ENCODE measurements at places on chromosomes 6 and 20.

DNA sequence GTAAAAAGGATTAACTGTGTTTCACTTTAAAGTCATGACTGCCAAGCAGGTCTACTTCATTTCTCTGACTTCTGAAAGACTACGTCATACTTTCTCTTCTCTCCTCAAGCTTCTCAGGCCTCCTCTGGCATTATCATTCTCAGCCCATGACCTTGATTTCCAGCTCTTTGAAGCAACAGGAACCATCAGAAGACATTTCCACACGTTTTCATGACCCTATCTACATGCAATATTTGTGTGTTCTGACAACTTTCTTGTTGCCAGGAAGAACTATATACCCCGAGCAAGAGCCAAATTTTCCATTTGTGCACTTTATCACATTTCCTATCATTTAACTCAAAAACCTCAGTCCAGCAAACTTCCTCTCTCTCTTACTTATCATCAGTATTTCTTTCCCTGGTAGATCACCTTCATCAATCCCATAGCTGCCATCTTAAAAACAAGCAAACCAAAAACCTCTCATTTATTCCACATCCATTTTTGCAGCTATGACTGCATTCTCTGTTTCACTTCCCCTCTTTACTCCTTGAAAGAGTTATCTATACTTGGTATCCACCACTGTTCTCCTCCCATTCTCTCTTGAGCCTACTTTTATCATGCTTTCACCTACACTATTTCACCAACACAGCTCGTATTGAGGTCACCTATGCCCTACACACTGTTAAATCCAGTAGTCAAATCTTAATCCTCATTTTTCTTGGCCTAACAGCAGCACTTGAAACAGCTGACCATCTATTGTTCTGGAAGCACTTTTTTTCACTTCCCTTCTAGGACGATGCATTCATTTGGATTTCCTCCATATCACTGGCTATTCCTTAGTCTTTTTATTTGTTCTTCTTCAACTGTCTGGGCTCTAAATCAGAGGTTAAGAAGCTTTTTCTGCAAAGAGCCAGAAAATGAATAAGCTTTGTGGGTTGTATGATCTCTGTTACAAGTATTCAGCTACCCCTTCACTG, 47.1 kb downstream of the STX7 start:
- no peak for DNase-seq

DNA sequence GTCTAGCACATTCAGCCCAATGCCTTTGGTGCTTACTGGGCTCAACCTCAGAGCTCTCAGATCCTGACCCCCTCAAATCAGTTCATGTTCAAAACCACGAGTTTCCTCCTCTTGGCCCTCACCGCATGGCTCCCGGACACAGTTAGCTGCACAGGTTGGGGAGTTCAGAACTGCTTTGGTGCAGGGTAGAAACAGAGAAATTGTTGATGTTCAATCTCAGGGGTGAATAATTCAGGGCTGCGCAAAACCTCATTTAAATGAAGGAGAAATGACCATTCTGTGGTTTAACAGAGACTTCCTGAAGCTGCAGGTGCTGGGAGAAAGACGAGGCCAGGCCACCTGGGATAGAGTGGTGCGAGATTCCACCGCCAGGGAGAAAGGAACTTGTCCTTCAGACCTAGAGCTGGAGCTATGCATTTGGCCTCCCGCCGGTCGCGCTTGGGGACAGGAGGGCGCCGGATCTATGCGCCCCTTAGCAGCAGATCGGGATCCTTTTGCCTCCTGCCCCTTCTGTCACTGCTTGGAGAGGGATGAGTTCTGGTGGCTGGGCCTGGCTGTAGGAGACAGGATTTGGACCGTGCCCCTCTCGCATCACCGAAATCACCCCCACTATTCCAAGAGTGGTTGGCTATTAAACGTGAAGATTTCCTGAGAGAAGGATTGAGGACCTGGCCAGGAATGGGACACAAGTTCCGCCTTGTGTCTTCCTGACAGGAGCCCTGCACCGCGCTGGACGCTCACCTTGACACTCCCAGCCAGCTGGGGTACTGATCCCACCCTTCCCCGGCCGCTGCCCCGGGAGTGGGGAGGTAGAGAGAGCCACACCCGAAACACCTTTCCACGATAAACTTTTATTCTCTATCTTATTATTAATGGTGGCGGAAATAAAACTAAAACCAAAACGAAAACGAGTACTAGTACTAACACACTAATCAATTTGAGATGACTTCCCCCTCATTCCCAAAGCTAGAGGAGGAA, 767 bp upstream of the PAX1 start:
- no peak for DNase-seq

DNA sequence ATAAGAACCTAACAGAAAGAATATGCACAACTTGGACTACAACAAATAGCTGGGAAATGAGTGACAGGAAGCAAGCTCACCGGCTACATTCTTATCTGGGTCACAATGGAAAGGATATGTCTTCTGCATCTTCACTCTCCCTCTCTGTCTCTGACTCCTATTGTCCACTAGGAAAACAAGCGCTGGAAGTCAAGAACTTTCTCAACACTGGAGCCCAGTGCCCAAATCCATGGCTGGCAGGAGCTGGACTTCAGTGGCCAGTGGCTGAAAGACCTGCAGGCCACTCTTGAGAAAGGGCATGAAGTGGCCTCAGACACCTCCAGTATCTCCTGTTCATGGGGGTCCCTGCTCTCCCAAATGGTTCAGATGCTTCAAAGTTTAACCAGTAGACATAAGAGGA, 62.0 kb downstream of the FAM50B start:
- DNase-seq, result no peak

- no peak for DNase-seq
These were observed 95.4 kb upstream of the FOXQ1 start for GRCh38 chr6:1216488-1216974.

DNA sequence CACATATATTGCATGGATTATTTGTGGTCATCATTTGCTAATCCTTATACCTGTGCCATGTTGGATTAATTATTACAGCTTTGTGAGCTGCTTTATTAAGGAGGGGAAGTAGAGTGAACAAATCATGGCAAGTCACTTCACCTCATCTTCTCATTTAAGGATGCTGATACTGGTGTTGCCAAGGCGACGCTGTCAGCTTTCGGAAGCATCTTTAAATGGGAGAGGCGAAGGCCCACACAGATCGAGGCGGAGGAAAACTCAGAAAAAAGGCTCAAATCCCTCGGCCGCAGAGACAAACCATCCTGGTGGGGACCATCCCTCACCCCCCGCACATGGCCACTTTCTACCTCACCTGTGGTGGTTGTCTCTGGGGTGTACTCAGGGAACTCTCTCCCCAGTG, 34.8 kb downstream of the FAM110A start:
- DNase-seq, result no peak

DNA sequence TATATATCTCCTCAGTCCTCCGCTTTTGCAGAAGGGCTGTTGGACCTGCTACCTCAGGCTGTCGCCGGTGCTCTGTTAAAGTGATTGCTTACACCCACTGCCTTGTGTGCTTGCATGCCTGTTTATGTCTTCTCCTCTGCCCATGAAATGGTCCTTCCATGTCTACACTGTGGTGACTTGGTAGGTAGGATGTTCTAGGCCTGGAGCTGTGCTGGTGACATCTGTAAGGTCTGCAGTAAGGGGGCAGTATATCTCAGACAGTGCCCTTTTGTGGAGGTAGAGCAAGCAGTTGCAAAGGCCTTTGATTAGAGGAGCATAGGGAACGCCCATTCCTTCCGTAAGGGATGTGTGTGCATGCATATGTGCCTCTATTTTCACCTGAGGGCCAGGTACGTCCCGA, 40.3 kb downstream of the VAPB start:
- no peak for DNase-seq

Measured in NCI-H524 (cell line).